ENCODE measurements at places on chromosomes 1 and 21.

DNA sequence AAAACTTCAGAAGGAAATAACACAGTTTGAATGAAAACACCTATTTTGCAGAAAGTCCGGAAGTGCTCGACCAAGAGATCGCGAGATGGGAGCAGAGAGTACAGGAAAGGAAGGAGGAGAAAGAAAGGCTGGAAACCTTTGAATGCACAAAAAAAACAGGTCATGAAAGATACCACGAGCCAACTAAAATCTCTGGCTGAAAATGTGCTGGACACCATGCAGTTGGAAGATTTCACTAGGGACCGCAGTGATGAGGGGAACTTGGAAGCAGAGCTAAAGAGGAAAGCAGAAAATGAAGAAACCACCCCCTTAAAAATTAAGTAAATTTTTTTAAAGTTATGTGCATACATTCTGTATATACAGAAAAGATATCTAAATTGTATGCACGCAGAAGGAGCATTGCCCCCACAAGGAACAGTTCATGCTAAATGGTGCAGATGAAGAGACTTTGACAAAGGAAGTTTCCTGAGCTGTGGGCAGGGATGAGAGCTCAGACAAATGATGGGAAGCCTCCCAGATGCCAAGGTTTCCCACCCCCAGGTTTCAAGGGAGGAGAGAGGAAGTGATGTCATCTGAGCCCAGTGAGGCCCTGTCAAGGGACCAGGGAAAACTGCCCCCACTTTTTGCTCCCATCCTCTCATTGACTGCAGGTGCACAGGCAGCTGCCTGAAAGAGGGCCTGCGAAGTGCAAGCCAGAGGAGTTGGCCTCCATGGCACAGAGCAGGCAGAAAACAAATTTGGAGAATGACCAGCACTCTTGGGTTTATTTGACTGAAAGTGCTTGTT is 52.5 kb downstream of the ETS2 start:
- DNase-seq, result no peak

DNA sequence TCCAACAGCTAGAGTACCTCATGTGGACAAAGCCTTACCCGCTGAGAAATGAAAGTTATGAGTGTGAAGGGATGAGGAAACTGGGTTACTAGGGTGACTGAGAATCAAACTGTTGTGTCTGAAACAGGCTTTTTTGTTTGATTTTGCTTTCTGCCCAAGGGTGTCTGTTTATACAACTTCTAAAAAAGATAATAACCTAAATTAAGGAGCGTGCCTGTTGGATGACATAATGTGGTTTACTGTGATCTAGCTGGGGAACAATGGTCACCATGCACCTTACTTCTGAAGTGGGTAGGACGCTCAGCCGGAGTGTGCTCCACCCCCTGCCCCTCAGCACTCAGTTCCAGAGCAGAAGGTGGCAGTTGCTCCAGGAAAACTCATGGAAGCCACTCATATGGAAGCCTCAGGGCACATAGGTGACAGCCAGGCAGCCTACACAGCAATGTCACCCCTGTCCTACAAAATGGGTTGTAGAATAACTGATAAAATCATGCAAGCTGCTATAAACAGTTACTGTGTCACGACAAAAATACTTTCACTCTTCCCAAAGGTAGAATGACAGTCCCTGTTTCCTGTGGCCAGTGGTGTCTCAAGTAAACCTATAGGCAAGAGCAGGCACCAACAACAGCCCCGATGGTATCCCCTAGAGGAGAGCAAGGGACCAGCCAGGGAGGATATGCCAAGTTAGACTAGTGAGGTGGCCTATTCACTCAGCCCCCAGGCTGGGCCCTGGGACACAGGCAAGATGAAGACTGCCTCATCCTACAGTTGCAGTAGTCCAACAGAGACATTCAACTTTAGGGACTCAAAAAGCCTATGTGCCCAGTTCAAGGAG is 29.3 kb downstream of the SIPA1L2 start:
- no peak for DNase-seq

DNA sequence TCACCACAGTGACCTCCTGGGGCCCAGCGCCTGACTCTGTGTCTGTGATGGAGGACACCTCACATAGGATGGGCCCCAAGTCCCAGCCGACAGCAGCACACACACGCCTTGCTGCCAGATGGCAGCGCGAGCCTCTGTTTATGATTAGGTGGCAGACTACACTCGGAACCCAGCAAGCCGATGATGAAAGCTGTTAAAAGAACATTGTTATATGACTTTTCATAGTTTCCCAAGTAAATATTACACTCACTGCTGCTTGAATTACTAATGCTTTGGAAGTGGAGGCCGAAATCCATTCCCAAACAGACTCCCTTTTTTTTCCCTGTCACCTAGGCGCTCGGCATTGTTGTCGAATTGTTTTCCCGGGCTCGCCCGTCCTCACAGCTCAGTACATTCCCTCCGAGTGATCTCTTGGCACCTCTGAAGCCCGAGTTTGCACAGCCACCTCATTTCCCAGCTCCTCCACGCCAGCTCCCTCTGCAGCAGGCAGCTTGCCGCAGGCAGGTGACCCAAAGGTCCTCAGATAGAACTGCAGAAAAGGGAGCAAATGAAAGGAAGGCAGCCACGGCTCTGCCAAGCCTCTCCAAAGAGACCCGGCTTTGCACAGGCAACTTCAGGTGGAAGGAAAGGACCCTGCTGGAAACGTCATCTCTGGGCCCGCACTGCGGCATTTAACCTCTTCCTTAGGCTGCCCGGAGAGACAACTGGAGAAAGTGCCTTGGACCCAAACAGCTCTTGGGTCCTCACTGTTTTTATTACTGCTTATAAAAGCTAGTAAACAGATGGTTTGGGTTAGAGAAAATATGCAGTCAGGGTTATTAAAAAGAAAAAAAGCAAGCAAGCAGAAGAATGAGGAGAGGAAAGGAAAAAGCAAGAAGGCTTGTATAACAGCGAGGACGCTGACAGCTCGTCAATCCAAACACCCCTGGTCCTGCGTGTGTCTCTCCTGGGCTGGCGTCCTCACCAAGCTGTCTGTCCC is 72.2 kb upstream of the SLC25A33 start:
- DNase-seq, result no peak

- no peak for DNase-seq
Measured at GRCh38 chr1:167517535-167518330, 596 bp downstream of the CD247 start.

GRCh38 chr1:169623132-169623926 is 6.6 kb downstream of the SELP start:
- no peak for DNase-seq

DNA sequence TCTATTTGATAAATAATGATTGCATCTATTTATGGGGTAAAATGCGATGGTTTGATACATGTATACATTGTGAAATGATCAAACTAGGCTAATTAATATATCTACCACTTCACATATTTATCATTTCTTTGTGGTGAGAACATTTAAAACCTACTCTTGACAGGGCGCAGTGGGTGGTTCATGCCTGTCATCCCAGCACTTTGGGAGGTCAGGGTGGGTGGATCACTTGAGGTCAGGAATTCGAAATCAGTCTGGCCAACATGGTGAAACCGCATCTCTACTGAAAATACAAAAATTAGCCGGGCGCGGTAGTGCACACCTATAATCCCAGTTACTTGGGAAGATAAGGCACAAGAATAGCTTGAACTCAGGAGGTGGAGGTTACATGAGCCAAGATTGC is 25.3 kb downstream of the PLEKHA6 start:
- no peak for DNase-seq

DNA sequence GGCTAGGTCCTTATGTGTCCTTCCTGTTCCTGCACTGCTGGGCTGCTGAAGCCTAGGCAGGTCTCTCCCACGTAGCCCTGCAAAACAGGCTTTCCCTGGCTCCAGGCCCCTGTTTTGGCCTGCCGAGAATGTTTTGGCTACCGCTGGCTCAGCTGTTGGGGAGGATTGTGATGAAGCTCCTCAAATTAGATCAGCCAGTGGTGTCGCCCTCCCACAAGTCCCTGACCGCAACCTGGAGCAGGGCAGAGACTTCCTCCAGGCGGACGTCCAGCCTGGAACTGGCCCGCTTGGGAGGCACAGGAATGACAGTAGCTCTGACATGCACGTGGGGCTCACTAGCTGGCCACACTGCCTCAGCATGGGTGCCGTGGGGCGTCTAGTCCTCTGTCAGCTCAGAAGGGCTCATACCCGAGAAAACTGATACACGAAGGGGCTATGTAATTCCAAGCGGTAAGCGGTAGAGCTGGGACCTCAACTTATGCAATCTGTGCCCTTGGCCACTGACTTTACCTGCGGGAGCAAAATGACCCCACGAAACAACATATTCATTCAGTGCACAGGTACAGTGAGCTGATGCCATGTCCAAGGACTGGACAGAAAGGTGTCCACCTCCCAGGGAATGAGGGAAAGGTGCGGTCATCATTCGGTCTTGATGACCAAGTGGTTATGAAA is 26.6 kb downstream of the DHRS3 start:
- no peak for DNase-seq

DNA sequence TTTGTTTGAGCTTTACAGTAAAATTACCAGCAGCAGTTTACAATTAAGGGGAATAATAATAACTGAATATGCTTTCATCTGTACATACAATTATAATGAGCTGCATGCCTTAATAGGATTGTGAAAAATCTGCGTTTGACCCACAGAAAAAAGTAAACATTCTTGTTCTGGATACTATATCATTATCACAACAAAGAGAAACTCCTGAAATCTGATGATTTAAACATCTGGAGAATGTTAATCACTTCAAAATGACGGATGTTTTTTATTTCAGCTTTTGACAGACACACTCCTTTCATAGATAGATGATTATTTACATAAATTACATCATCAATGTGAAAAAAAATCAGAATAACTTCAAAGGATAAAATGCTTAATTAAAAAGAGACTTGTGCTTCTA is 58.5 kb downstream of the TYW3 start:
- no peak for DNase-seq

DNA sequence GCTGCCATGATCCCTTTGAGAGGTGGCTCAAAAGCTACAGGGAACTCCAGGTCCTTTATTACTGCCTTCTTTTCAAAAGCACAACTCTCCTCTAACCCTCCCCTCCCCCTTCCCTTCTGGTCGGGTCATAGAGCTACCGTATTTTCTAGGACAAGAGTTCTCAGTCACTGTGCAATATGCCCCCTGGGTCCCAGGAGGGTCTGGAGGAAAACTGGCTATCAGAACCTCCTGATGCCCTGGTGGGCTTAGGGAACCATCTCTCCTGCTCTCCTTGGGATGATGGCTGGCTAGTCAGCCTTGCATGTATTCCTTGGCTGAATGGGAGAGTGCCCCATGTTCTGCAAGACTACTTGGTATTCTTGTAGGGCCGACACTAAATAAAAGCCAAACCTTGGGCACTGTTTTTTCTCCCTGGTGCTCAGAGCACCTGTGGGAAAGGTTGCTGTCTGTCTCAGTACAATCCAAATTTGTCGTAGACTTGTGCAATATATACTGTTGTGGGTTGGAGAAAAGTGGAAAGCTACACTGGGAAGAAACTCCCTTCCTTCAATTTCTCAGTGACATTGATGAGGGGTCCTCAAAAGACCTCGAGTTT is 3.1 kb downstream of the BTG2 start:
- DNase-seq, result peak; percentile 43

DNA sequence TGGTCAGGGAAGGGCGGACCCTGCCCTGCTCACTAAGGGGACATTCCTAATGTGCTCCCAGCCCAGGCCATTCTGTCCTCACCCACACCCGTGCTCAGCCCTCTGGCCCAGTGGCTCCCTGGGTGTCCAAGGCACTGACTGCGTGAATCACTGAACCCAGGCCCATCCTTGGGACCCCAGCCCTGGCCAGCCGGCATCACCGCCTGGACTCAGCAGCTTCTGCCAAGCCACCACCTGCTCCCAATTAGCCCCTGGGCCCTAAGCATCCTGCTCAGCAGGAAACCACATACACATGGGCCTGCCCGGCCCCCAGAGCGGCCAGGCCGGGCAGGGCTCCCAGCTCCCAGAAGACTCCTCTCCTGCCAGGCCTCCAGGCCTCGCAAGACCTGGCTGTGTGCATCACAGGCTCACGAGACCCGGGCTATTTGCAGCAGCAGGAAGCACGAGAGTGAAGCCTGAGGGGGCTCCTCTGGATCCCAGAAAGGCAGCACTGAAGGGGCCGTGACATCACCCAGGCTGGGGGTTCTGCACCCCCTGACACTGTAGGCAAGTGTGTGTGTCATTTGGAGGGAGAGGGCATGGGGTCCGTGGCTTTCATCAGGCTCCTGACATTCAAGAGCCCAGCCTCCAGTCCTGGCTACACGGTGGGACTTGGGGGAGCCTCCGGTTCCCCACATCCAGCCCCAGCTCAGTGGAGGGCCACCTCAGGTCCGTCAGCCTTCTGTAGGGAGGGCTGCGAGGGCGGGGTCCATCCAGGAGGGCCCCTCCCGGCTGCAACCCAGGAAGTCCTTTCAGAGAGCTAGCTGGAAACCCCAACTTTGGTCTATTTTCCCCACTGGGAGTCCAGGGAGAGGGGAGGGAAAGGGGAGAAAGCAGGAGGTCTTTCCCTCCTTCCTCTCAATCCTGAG is 1.6 kb downstream of the MFAP2 start:
- DNase-seq, result no peak

- DNase-seq, result no peak
Measured at GRCh38 chr1:78358165-78358564, 132.6 kb upstream of the PTGFR start.

DNA sequence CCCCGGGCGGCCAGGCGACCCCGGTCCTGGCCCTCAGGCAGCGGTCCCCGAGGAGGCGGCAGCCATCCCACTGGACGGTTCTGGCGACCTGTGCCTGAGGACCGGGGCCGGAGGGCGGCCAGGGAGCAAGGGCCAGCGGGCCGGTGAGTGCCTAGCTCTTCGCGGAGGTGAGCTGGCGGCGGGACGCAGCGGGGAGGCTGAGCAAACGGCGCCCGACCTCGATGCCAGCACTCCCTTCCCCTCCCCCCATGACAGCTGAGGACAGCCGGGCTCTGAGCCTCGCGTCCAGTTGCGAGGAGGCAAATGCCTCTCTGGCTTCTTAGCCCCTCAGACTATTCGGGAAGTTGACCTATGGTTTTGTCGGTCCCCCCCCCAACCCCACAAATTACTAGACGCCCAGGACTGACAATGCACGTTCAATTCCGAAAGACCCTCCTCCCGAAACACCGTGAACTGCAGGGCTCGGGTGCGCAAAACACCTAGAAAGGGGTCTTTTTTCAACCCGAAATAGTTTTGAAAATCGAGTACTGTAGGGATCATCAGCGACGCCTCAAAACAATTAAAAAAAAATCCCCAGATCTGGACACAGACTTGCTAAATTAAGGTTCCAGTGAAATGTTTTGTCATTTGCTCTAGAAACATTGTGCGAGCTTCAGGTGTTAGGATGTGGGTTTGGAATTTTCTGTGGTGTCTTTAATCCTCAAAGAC is 8.3 kb downstream of the CDKN2C start:
- peak; percentile 88 for DNase-seq

- DNase-seq, result no peak
Measured at GRCh38 chr1:35280006-35280405, 11.5 kb downstream of the ZMYM4 start.

DNA sequence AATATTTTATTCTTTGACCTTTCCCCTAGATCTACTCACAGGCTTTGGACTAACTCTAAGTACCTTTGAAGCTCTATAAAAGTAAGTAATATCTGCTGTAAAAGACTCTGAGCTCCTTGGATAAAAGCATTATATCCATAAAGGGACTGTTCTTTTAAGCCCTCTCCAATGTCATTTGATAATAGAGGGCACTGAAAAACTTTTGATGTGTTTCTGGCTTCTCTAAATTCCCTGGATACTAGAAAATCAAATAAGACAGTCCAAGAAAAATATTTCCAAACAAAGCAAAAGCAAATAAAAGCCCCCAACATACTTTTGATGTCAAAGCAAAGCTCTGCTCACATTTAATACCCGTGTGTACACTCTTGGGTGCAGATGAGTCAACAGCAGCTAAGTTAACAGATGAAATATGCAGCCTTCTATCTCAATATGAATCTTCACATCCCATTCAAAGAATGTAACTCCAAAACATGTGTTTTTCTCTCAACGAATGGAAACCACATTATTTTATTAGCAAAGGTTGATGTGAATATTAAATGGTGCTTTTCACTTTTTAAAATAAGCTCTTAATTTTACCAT is 230.3 kb downstream of the CENPF start:
- no peak for DNase-seq

Measured in NCI-H82 (cell line).